ENCODE measurements at places on chromosomes 5 and 9.

DNA sequence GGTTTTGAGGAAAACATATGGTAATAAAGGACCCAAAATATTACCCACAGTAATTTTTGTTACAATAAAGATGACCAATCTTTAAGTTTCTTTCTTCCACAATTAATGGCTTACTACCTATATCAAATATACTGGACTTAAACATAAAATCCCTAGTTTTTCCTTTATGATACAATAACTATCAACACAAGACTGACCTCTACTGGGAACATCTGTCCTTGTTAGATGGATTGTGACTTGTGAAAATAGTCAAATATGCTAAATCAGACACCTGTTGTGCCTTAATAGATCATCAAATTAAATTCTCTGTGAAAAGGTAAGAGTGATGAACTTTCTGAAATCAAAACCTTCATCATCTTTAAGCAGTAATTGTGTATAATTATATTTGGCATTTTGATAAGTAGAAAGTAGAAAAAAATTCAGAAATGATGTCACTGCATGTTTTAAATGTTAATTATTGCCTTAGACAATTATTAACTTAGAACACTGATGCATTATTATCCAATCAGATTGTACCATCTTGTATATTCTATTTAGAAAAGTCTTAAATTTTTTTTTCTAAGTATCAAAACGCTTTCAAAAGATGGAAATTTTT, 113.6 kb downstream of the DEPDC1B start:
- DNase-seq = no peak

GRCh38 chr5:138625134-138625533, 49.9 kb upstream of the HSPA9 start:
- no peak for DNase-seq

DNA sequence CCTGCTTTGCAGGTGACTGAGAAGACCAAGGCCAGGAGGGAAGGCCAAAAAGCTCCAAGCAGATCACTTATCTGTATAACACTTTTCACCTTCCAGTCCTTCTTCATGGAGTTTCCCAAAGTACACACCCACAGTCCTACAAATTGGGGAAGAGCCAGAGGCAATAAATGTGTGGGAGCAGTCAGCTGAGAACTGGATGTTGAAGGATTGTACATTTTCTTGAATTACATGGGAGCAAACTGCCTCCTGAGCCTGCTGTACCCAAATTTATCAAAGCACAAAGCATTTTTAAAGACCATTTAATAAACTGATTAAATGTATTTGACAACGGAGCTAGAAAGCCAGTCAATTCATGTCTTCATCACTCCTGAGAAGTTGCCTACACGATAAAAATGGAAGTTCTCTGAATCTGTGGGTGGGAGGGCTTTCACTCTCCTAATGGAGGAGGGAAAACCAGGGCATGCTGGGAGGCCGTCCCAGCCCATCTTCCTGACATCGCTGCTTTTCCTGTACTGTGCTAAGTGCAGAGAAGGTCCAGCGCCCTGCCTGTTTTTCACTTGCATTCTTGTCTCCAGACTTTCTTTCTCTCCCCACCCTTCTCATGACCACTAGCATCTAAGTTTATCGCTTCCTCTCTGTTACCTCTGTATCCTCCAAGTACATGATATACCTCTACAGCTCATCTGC, 79.0 kb downstream of the KCNIP1 start:
- DNase-seq = no peak

DNA sequence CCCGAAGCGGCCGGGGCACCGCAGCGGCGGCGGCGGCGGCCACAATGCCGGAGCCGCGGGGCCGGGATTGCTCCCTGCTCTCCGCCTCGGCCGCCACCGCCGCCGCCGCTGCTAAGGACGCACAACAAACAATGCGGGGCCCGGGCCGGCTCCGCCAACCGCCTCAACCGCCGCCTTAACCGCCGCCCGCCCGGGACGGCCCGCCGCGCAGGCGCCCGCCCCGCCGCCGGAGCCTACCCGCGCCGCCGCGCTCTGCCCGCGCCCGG, 254 bp downstream of the STRBP start:
- no peak for DNase-seq

- no peak for DNase-seq
Measured at GRCh38 chr5:78204241-78204640, 90.3 kb downstream of the AP3B1 start.

DNA sequence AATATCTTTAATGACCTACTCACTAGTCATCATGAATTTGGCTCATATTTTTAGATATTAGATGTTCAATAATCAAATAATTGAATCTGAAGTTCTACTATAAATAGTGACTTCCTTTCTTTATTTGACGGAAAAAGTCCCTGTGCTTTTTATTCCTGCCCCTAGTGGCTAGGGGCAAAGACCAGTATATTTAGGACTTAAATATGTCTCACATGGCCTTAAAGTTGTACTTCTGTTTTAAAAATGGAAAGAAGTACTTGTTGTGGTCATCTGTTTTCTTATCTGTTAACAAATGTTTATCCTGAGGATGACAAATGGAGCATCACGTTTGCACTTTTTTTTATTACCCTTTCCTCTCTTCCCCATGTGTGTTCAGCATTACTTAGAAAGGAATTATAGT, 89.2 kb upstream of the GRHPR start:
- DNase-seq = no peak

GRCh38 chr9:128940946-128941755, 6.3 kb downstream of the DOLK start:
- no peak for DNase-seq

DNA sequence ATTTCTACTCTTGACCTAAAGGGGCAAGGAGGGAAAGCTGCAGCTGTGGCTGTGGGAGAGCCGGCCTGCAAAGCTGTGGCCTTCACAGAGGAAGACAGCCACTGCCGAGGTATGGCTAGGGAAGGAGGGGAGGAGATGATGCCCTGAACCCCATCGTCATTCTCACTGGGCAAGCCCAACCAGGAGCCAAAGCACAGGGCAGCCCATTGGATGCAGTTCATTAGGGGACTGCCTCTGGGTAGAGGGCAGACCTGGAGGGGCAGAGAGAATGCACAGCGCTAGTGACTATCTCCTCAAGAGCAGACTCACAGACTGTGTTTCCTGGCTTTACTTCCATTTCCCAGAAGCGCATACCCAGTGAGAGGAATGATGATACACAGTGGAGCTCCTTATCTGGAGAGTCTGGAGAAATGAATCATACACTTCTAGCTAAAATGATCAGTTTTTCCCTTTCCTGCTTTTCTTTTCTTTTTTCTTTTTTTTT, 47.2 kb upstream of the TTC23L start:
- DNase-seq = no peak

DNA sequence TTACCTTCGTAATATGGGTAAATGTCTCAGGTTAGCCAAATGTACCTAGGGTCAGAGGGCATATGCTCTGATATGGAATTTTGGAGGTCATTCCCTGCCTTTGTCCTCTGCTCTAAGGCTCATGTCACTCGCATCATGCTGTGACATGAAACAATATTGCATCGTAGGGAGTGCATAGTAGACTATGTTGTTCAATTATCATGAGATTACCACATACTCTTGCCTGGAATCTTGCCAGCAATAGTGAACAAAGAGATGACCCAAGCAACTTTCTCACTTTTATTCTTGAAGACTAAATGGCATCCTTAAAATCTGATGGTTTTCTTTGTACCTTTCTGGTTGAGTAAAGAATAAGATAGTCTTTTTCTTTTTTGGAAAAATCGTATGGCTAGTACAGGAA, 27.6 kb downstream of the ZNF462 start:
- DNase-seq = no peak

All from stimulated activated CD4-positive, alpha-beta T cell treated with anti-CD3 and anti-CD28 coated beads, Interleukin-1b, Interleukin-23, amount 100 ng/mL, for 1 hour (primary cell).